ENCODE measurements at places on chromosomes 5 and 9. TPM values are rescaled to one million over a fixed set of nuclear protein-coding genes. Genes with fewer than 3 reads are reported as not detected.

- peaks cover 19% of the 10 kb centered on the region for H3K36me3 ChIP-seq
- DNase-seq: no peak
- no peaks in the 10 kb centered on the region for H3K27me3 ChIP-seq
- no peak overlapping the region for H3K4me3 ChIP-seq
Measured at GRCh38 chr5:77066184-77066583, 20.9 kb downstream of the ZBED3 start.

GRCh38 chr5:119022017-119022745 is 33.8 kb upstream of the DTWD2 start:
- H3K27ac ChIP-seq: no peak overlapping the region
- peak; percentile 20 for DNase-seq
- no peaks in the 10 kb centered on the region for H3K36me3 ChIP-seq
- peaks cover 1% of the 10 kb centered on the region for H3K27me3 ChIP-seq

GRCh38 chr9:132703336-132703735 is 33.1 kb downstream of the GTF3C4 start:
- H3K4me3 ChIP-seq: no peak overlapping the region
- peaks cover 16% of the 10 kb centered on the region for H3K27me3 ChIP-seq
- no peak overlapping the region for H3K27ac ChIP-seq
- H3K4me1 ChIP-seq: peaks cover 13% of the 10 kb centered on the region

DNA sequence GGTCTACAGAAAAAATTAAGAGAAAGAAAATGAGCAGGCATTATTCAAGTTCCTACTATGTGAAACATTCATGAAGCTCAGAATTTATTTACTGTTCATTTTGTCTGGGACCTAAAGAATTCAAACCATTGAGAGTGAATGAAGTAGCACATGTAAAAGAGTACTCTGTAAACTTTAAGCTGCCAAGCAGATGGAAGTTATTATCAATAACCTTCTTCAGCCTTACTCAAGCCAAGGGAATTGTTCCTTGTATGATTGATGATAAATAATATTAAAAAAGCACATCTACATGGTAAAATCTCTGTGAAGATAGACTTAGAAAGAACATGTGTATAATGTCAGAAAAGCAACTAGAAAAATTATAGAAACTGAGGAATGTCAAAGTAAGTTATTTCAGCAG is 17.8 kb upstream of the GLIS3 start:
- peaks cover 30% of the 10 kb centered on the region for H3K4me1 ChIP-seq
- H3K36me3 ChIP-seq: no peaks in the 10 kb centered on the region
- H3K27ac ChIP-seq: no peak overlapping the region
- no peak for DNase-seq

GRCh38 chr5:103389357-103389756 is 130.8 kb downstream of the MACIR start:
- no peaks in the 10 kb centered on the region for H3K27me3 ChIP-seq
- H3K36me3 ChIP-seq: peaks cover 8% of the 10 kb centered on the region
- H3K4me1 ChIP-seq: peaks cover 40% of the 10 kb centered on the region
- H3K4me3 ChIP-seq: no peak overlapping the region
- H3K27ac ChIP-seq: no peak overlapping the region

GRCh38 chr9:77673941-77674791 is 26.0 kb upstream of the GNA14 start:
- no peak overlapping the region for H3K27ac ChIP-seq
- H3K4me1 ChIP-seq: no peaks in the 10 kb centered on the region
- no peak overlapping the region for H3K4me3 ChIP-seq
- H3K27me3 ChIP-seq: peaks cover 3% of the 10 kb centered on the region
- DNase-seq: no peak

GRCh38 chr9:111961575-111961974 is 65.0 kb downstream of the UGCG start:
- H3K27ac ChIP-seq: no peak overlapping the region
- no peaks in the 10 kb centered on the region for H3K27me3 ChIP-seq
- H3K4me1 ChIP-seq: peaks cover 82% of the 10 kb centered on the region

DNA sequence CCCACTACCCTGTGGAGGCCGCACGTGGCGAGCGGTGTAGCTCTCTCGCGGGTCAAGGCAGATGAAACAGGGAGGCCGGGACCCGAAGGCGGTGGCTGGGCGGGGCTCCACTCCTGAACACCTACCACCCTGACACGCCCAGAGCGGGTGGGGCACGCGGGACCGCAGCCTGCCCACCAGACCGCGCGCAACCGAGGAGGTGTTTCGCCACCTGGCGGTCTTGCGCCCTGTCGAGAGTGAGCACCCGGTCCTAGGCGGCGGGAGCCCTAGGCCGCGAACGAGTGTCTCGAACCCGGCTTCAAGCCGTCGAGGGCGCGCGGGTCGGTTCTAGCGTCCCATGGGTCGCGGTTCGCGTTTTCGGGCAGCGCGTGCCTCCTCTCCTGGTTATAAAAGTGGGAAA is 2.2 kb upstream of the EXOSC3 start:
- H3K27ac ChIP-seq: no peak overlapping the region
- no peak for DNase-seq
- H3K27me3 ChIP-seq: peaks cover 3% of the 10 kb centered on the region
- peaks cover 26% of the 10 kb centered on the region for H3K4me1 ChIP-seq
- H3K36me3 ChIP-seq: peaks cover 14% of the 10 kb centered on the region
- H3K4me3 ChIP-seq: no peak overlapping the region

DNA sequence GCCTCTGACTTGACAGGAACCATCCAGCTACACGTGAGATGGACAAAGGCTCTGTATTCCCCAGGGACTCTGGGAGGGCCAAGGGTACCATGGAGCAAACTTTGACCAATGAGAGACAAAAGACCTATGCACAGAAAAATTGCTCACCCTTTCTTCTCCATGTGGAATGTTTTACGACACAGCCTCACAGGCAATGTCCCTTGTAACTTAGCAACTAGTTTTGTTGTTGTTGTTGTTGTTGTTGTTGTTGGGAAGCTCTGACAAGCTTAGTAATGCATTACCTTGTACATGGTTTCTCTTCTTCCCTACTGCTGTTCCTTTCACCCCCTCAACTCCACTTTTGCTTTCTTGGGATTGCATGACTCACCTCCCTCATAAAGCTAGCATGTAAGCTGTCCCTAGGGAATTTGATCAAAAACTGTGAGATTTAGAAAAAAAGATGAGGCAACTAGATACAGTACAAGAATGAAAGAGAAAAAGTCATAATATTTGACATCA is 550.9 kb downstream of the RAB3C start:
- peaks cover 12% of the 10 kb centered on the region for H3K4me1 ChIP-seq
- no peaks in the 10 kb centered on the region for H3K27me3 ChIP-seq
- H3K36me3 ChIP-seq: no peaks in the 10 kb centered on the region
- no peak overlapping the region for H3K4me3 ChIP-seq
- DNase-seq: peak; percentile 57

DNA sequence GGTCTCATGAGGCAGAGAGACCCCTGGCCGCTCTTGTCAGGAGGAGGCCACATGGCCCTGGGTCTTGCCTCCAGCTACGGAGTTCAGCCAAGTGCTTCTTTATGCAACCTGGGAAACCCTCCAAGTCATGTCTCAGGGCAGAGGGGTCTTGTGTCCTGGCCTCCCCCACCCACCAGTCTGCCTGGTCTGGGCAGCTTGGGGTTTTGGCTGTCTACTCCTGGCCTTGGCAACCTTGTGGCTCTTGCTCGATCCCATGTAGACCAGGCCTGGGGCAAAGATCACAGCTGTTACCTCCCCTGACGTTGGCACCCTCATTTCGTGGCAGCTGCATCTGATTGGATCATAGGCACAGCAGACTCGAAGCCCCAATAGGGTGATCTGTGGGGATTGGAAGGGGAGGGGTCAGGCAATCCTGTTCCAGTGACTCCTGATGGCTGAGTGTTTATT is 28.4 kb downstream of the JADE2 start:
- H3K36me3 ChIP-seq: peaks cover 24% of the 10 kb centered on the region
- peaks cover 3% of the 10 kb centered on the region for H3K27me3 ChIP-seq
- H3K4me3 ChIP-seq: peak overlapping the region; percentile 73

DNA sequence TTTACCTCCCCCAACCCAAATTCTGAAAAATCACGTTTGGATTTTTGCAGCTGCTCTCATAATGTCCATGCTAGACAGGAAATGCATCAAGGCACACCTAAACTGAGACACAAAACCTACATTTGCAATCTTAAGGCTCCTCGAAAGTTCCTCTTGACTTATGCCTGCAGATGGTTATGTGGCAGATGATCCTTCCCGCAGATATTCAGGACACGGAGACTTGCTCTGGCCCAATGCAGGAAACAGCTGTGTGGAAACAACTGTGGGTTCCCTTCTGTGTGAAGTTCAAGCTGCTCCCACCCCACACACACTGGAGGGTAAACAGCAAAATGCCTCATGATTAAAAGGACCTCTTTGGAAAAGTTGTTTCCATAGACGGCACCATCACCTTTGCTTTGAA is 253.8 kb downstream of the EBF1 start:
- no peak overlapping the region for H3K4me3 ChIP-seq
- no peaks in the 10 kb centered on the region for H3K4me1 ChIP-seq

DNA sequence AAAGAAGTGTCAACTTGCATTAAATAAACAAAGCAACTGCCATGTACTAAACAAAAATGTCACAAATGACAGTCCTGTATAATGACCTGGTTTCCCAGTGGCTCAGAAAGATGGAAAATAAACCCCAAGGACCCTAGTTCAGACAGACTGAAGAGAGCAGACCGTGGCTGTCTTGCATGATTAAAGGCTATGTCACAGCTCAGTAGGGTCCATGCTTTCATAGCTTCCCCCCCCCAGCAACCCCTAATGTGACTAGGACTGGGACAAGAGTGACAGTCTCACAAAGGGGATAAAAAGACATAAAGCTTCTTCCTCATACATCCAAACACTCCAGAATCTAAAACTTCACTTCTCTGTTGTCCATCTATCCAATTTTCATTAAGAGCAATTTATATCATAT is 113.6 kb downstream of the NR6A1 start:
- H3K36me3 ChIP-seq: peaks cover 12% of the 10 kb centered on the region
- peak overlapping the region; percentile 96 for H3K4me3 ChIP-seq
- H3K27ac ChIP-seq: peak overlapping the region; percentile 98
- peaks cover 64% of the 10 kb centered on the region for H3K4me1 ChIP-seq
- DNase-seq: no peak

- peaks cover 3% of the 10 kb centered on the region for H3K27me3 ChIP-seq
- DNase-seq: no peak
Measured at GRCh38 chr9:127971357-127972235, 9.2 kb downstream of the EEIG1 start.

- no peak overlapping the region for H3K4me3 ChIP-seq
- peaks cover 16% of the 10 kb centered on the region for H3K36me3 ChIP-seq
- no peak for DNase-seq
- no peaks in the 10 kb centered on the region for H3K4me1 ChIP-seq
Measured at GRCh38 chr9:123586275-123586674, 230.3 kb downstream of the CRB2 start.

- H3K4me3 ChIP-seq: peak within 1 kb of the TSS; percentile 99
- H3K27ac ChIP-seq: peak within 1 kb of the TSS; percentile 99
- H3K27me3 ChIP-seq: peaks cover 10% of the 10 kb centered on the region
- peaks cover 31% of the 10 kb centered on the region for H3K4me1 ChIP-seq
- peaks cover 23% of the 10 kb centered on the region for H3K36me3 ChIP-seq
Measured at GRCh38 chr5:132866342-132867045, at the start of the genes GDF9 and UQCRQ. Gene GDF9, minus strand, starts transcription at chr5:132866469. Its CDS starts 1,936 bp downstream, at chr5:132864533. Gene UQCRQ, plus strand, starts transcription at chr5:132866642. Its CDS starts 240 bp downstream, at chr5:132866882.

- H3K4me3 ChIP-seq: no peak overlapping the region
- H3K27ac ChIP-seq: no peak overlapping the region
- no peak for DNase-seq
- H3K36me3 ChIP-seq: no peaks in the 10 kb centered on the region
Measured at GRCh38 chr9:75500479-75500878, 390.0 kb upstream of the PCSK5 start.

GRCh38 chr9:93092251-93092991 is 3.6 kb upstream of the CARD19 start:
- DNase-seq: no peak
- peaks cover 7% of the 10 kb centered on the region for H3K27me3 ChIP-seq
- peaks cover 27% of the 10 kb centered on the region for H3K36me3 ChIP-seq
- H3K4me1 ChIP-seq: peaks cover 37% of the 10 kb centered on the region
- H3K27ac ChIP-seq: peak overlapping the region; percentile 93

DNA sequence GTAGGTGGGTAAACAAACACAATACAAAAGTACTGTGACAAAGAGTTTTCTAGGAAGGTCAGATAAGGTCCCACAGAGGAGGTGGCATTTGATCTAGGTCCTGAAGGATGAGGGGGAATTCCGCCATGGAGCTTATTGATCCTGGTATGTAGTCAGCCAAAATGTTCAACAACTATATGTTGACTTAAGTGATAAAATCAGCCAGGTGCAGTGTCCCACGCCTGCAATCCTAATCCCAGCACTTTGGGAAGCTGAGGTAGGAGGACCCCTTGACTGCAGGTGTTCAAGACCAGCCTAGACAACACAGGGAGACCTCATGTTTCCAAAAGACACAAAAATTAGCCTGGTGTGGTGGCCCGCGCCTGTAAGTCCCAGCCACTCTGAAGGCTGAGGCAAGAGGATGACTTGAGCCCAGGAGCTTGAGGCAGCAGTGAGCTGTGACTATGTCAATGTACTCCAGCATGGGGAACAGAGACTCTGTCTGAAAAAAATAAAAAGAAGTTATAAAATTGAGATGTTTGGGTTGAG is 46.4 kb upstream of the PLIN2 start:
- peaks cover 26% of the 10 kb centered on the region for H3K4me1 ChIP-seq
- DNase-seq: no peak
- H3K27ac ChIP-seq: peak overlapping the region; percentile 78
- H3K27me3 ChIP-seq: no peaks in the 10 kb centered on the region

- H3K27me3 ChIP-seq: no peaks in the 10 kb centered on the region
- peak overlapping the region; percentile 2 for H3K27ac ChIP-seq
- H3K4me1 ChIP-seq: peaks cover 22% of the 10 kb centered on the region
- peaks cover 43% of the 10 kb centered on the region for H3K36me3 ChIP-seq
Measured at GRCh38 chr9:2755285-2755684, 38.0 kb downstream of the KCNV2 start.

GRCh38 chr5:149596712-149597111 is 15.4 kb downstream of the ARHGEF37 start:
- H3K4me3 ChIP-seq: no peak overlapping the region
- H3K27me3 ChIP-seq: peaks cover 3% of the 10 kb centered on the region
- H3K36me3 ChIP-seq: no peaks in the 10 kb centered on the region

DNA sequence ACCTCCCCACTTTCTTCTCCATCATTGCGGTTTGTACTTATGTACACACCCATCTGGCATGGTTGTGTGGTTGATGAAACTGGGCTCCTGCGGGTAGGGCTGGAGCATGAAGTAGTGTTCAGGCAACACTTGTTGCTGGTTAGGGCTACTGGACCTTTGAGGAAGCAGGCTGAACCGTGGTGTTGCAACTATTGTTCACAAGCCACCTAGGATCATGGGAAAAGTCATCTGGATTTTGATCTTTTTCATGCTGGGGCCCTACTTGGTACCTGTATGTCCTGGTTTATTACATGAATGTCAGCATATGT is 40.1 kb upstream of the TIFAB start:
- no peaks in the 10 kb centered on the region for H3K36me3 ChIP-seq
- peaks cover 44% of the 10 kb centered on the region for H3K4me1 ChIP-seq
- peaks cover 8% of the 10 kb centered on the region for H3K27me3 ChIP-seq
- no peak for DNase-seq
- no peak overlapping the region for H3K4me3 ChIP-seq

GRCh38 chr5:40404613-40405012 is 275.1 kb upstream of the PTGER4 start:
- no peak for DNase-seq
- H3K4me3 ChIP-seq: no peak overlapping the region
- peaks cover 3% of the 10 kb centered on the region for H3K27me3 ChIP-seq
- peaks cover 66% of the 10 kb centered on the region for H3K4me1 ChIP-seq

GRCh38 chr5:40649463-40650030 is 30.2 kb upstream of the PTGER4 start:
- peaks cover 1% of the 10 kb centered on the region for H3K27me3 ChIP-seq
- peaks cover 25% of the 10 kb centered on the region for H3K4me1 ChIP-seq
- no peak for DNase-seq
- no peak overlapping the region for H3K4me3 ChIP-seq

The FAM174A gene
- 13.9 TPM for total RNA-seq

The PDLIM4 gene
- 27.8 TPM for total RNA-seq

The SAP30L gene
- total RNA-seq: 26.2 TPM

The NSD1 gene
- total RNA-seq: 48.3 TPM

The NKD2 gene
- not detected for total RNA-seq

The GGTA1 gene
- not detected for total RNA-seq

The DEPDC1B gene
- total RNA-seq: 8.5 TPM

The HACD4 gene
- total RNA-seq: 3.0 TPM

The HSPB3 gene
- 7.3 TPM for total RNA-seq

The IRX1 gene
- total RNA-seq: not detected

The MSX2 gene
- not detected for total RNA-seq

The C9orf50 gene
- total RNA-seq: not detected
